ENCODE measurements at places on chromosomes 11 and 22. TPM values are rescaled to one million over a fixed set of nuclear protein-coding genes. Genes with fewer than 3 reads are reported as not detected.

Gene STX3
- total RNA-seq: 42.0 TPM

DNA sequence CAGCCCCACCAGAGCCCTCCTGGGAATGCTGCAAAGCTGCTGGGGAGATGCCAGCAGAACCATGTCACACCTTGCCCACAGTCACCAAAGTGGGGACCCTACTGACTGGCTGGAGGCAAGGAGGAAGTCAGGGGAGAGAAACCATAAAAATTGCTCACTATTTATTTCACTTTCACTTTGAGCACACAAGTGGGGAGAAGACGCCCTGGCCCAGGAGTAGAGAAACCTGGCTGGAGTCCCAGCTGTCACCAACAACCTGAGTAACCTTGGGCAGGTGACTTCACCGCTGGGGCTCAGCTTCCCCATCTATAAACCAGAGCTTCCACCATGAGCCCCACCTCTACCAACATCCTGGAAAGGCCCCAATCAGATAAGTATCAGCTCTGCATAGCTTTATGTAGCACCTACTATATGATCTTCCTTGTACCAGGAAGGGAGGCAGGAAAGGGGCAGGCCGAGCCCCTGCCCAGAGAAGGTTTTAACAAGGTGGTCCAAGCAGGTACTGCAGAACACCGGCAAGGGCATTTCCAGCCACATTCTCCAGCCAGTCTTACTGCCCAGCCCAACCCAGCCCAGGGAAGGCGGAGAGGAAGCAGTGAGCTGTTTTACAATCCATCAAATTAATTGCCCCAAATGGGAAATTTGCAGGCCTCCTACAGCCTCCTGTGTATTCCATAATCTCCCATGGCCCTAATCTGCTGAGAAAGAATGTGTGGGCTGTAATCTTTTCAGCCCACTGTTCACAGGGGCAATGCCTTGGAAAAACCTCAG is 27.6 kb downstream of the PLEKHA7 start:
- H3K4me1 ChIP-seq: peaks cover 26% of the 10 kb centered on the region
- H3K4me3 ChIP-seq: peak overlapping the region; percentile 44
- DNase-seq: peak; percentile 60
- H3K27me3 ChIP-seq: no peaks in the 10 kb centered on the region
- peaks cover 2% of the 10 kb centered on the region for H3K36me3 ChIP-seq

GRCh38 chr11:1559111-1559951 is 12.7 kb downstream of the DUSP8 start:
- H3K4me1 ChIP-seq: no peaks in the 10 kb centered on the region
- no peaks in the 10 kb centered on the region for H3K36me3 ChIP-seq
- no peaks in the 10 kb centered on the region for H3K27me3 ChIP-seq
- H3K4me3 ChIP-seq: no peak overlapping the region
- no peak for DNase-seq
- H3K27ac ChIP-seq: no peak overlapping the region

DNA sequence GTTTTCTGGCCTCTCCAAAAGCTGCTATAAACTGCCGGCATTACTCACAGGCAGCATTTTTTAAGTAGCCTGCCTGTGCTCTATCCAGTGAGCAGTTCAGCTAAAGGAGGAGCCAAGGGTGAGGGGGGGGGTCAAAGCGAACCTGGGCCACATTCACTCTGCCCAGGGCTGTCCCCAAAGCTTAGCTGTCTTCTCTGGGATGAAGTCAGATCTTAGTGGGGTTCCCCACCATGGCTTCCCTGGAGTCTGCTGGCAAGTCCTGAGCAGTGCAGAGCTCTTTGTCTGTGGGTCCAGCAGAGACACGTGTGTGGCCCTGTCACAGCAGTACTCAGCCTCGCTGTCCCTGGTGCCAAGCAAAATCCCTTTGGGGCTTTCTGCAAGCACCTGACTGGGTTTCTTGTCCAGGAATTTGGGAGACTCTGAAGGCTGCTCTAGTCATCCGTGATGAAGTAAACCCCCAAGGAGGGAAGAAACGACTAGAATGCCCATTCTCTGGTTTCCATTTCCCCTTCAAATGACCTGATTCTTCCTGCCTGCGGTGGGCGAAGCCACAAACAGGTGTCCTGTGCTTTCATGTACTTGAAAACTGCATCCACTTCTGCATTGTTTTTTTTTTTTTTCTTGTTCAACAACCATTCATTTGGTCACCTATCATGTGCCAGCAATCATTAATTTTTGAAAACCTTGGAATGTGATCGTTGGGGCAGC is 2.6 kb downstream of the KCNJ5 start:
- H3K36me3 ChIP-seq: no peaks in the 10 kb centered on the region
- DNase-seq: no peak
- H3K27me3 ChIP-seq: peaks cover 60% of the 10 kb centered on the region
- no peak overlapping the region for H3K4me3 ChIP-seq
- peaks cover 16% of the 10 kb centered on the region for H3K4me1 ChIP-seq
- H3K27ac ChIP-seq: no peak overlapping the region

Gene CNTF
- total RNA-seq: 3.7 TPM

Gene PRDM11
- 1.6 TPM for total RNA-seq

DNA sequence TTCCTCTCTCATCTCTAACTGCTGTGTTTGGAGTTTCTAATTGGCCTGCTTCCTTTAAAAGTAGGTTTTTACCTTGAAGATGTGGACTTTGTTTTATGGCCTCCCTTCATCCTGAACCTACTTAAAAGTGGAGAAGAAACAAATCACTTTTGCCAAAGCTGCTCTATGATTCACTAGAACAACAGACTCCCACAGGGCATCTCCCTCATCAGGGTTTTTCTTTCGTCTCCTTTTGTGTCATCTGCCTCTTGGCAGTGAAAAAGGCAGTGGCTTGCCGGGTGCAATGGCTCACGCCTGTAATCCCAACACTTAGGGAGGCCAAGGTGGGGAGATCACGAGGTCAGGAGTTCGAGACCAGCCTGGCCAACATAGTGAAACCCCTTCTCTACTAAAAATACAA is 186.6 kb upstream of the MTNR1B start:
- no peaks in the 10 kb centered on the region for H3K36me3 ChIP-seq
- no peaks in the 10 kb centered on the region for H3K4me1 ChIP-seq
- H3K27me3 ChIP-seq: peaks cover 7% of the 10 kb centered on the region
- H3K4me3 ChIP-seq: no peak overlapping the region

DNA sequence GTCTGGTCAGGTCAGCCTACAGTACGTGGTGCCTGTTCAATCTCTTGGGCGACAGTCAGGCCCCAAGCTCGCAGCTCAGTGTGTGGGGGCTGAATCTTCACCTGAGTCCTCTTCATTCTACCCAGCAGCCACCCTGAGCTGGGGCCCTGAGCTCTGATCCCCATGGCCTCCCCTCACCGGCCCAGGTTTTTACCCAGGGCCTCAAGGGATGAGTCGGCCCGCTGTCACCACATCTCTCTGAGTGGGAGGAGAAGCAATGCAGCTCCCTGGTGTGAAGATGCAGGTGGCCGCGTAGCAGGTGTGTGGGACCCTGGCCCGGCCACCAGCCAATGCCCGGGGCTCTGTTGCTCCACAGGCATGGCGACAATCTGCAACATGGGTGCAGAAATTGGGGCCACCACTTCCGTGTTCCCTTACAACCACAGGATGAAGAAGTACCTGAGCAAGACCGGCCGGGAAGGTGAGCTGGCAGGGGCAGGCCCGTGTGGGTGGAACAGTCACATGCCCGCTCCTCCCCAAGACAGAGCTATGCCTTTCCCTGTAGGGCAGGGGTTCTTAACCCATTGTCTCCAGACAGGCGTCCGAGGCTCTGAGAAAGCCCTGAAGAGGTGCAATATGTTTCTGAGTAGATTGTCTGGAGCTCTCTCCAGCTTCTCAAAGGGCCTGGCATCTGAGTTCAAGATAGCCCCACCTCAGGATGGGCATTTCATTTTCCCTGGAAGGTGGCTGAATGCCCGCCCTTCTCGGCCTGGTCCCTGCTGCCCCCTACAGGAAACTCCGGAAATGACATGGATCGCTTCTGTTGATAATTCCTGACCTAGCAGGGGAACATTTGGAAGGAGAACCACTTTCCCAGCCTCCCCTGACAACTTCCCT is 26.9 kb downstream of the POLR3H start:
- no peaks in the 10 kb centered on the region for H3K4me1 ChIP-seq
- H3K4me3 ChIP-seq: no peak overlapping the region
- H3K27me3 ChIP-seq: no peaks in the 10 kb centered on the region
- peak; percentile 29 for DNase-seq
- H3K36me3 ChIP-seq: peaks cover 3% of the 10 kb centered on the region

GRCh38 chr22:36887162-36887561 is 26.3 kb upstream of the CSF2RB start:
- peaks cover 5% of the 10 kb centered on the region for H3K27me3 ChIP-seq

DNA sequence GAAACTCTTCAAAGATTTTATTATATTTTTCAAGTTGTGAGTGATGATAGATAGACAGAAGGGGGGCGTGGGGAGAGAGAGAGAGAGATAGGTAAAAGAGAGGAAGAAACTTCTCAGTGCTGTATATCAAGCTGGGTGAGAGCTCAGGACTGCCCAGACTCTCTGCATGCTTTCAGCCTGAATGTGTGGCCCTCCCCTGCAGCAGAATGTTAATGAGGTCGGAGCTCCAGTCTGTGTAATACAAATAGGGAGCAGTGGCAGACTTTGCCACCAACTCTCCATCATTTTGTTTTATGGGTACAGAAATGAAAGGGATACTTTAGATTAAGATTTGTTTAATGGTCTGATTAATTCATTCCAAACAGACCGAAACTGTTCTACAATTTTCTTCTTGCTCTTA is 752.8 kb downstream of the OPCML start:
- no peaks in the 10 kb centered on the region for H3K4me1 ChIP-seq
- no peak for DNase-seq
- H3K4me3 ChIP-seq: no peak overlapping the region
- H3K36me3 ChIP-seq: no peaks in the 10 kb centered on the region
- no peak overlapping the region for H3K27ac ChIP-seq

Gene LINC01488
- total RNA-seq: not detected

Data from activated CD4-positive, alpha-beta T cell treated with anti-CD3 and anti-CD28 coated beads, Interleukin-2, amount 10 ng/mL, durations not matched to agents 7 days and 5 days (primary cell).